ENCODE measurements at places on chromosomes 16 and 17.

DNA sequence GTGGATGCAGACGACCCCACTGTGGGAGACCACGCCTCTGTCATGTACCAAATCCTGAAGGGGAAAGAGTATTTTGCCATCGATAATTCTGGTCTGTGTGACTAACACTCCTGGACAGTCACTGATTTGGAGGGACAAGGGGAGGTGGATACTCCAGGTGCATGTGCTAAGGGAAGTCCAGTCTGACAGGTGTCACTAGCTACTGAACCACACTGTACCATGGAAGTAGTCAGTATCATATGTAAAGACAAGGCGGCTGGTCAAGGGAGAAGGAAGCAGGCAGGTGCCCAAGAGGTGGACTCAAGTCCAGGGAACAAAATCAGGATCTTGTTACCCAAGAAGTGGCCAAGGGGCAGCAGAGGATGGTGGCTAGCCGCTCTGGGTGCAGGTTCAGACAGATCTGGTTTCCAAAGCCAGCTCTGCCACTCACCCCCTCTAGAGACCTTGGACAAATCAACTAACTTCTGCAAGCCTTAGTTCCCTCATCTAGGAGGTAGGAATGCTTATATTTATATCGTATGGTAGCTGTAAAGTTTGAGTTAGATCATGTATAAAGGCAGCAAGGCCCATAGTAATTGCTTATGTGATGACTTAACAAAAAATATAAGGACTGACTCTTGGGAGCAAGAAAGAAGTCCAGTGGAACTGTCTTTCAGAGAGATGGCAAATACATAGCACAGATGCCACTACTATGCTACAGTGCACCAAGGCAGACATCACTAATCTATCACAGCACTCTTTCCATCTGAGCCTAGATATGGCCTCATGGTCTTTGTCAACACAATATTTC lies 22.1 kb downstream of the CDH5 start:
- DNase-seq, result no peak

DNA sequence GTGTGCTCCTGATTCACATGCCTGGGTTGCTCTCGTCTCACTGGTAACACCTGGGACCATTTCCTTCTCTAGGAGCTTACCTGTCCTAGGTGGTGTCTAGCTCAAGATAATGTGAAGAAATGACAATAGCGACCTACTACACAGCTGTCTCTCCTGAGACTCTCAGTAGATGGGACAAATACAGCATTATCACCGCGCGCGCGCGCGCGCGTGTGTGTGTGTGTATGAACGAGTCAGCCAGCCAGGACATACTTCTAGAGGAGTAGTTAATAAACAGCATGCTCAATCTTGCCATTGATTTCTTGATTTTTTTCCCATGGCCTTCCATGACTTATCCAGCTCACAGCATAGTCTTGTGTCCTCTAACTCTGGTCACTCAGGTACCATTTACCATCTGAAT lies 268.6 kb downstream of the PHKB start:
- no peak for DNase-seq

DNA sequence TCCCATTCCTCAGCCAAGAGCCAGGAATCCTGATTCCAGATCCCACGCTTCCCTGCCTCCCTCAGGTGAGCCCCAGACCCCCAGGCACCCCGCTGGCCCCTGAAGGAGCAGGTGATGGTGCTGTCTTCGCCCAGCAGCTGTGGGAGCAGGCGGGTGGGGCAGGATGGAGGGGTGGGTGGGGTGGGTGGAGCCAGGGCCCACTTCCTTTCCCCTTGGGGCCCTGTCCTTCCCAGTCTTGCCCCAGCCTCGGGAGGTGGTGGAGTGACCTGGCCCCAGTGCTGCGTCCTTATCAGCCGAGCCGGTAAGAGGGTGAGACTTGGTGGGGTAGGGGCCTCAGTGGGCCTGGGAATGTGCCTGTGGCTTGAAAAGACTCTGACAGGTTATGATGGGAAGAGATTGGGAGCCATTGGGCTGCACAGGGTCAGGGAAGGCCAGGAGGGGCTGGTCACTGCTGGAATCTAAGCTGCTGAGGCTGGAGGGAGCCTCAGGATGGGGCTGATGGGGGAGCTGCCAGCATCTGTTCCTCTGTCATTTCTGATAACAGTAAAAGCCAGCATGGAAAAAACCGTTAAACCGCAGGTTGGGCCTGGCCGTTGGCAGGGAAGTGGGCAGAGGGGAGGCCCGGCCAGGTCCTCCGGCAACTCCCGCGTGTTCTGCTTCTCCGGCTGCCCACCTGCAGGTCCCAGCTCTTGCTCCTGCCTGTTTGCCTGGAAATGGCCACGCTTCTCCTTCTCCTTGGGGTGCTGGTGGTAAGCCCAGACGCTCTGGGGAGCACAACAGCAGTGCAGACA lies at the start of gene SPN:
SPN (plus strand) TSS at position 232 of the 791 bp plus-strand sequence; CDS start at position 714, 482 bp downstream.
- DNase-seq, result no peak

GRCh38 chr17:34242587-34243363 lies 12.3 kb upstream of the CCL2 start:
- DNase-seq, result no peak

Measured in AG04449 (cell line).